Stimulated activated naive B cell treated with anti-CD40 and anti-IgM and Interleukin-4, amounts not matched to agents 10 μg/mL and 1 μg/mL and 100 μg/mL, for 72 hours (primary cell): ENCODE measurements at places on chromosomes 1 and 21.

DNA sequence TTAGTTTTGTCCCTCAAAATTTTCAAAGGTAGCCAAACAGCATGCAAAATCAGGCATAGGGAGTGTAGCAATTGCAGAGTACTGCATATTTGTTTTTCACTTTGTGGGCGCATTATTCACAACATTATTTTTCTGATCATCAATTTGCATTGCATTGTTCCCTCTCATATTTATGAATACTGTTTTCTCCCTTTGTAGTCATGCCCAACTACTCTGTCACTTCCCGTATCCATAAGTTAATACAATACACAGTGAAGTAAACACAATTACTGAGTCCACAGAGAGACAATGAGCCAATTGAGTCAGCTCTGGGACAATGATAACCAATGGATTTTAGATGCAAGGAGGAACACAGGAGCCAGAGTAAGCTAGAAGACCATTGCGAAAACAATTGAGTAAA lies 944.0 kb upstream of the ADGRL4 start:
- no peak for DNase-seq
- H3K4me3 ChIP-seq: no peak overlapping the region
- H3K36me3 ChIP-seq: no peaks in the 10 kb centered on the region
- no peaks in the 10 kb centered on the region for H3K4me1 ChIP-seq

DNA sequence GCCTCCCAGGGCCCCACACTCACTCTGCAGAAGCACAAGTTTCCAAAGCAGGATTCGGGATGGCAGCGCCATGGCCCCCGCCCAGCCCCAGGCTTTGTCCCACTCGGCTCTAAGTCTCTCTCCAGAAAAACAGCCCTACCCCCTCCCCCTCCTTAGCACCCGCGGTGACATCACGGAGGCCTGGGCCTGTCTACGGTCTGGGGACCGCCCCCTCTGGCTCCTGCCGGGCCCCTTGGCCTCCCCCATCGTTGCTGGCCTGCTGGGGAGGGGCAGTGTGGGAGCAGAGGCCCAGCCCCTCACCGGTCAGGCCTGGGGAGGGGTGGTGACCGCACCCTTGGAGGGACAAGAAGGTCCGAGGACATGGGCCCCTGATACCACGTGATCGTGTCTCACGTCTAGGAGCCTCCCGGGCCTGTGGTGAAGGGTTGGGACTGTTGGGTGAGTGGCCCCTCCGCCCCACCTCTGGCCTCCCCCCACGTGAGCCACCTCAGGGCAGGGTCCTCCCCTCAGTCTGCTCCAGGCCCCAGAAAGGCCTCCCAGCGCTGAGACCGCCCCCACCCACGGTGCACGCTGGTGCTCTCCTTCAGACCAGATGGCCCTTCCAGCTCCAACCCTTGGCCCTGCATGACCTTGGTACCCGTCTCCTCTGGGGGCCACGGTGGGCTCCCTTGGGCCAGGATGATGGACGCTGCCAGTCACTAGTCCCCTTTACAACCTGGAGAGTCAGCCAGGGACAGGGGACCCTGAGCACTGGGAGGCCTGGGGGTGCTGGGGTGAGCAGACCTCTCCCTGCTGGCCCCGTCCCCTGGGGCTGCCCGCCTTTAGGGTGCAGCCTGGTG lies at the start of gene MXRA8:
Gene MXRA8, minus strand, starts transcription at position 123 of the 839 bp plus-strand sequence. Its CDS starts 51 bp downstream, at position 72.
- no peak within 1 kb of the TSS for H3K4me3 ChIP-seq
- no peak for DNase-seq
- H3K27ac ChIP-seq: peak within 1 kb of the TSS; percentile 81
- H3K36me3 ChIP-seq: no peaks in the 10 kb centered on the region
- H3K4me1 ChIP-seq: peaks cover 4% of the 10 kb centered on the region
- peaks cover 45% of the 10 kb centered on the region for H3K27me3 ChIP-seq

GRCh38 chr1:200973937-200974657 lies 49.4 kb downstream of the KIF21B start:
- no peak overlapping the region for H3K4me3 ChIP-seq
- peaks cover 19% of the 10 kb centered on the region for H3K36me3 ChIP-seq
- no peak for DNase-seq

- no peak overlapping the region for H3K4me3 ChIP-seq
- no peak overlapping the region for H3K27ac ChIP-seq
- no peaks in the 10 kb centered on the region for H3K27me3 ChIP-seq
- H3K4me1 ChIP-seq: no peaks in the 10 kb centered on the region
Measured at GRCh38 chr21:42711667-42712066, 58.2 kb downstream of the PDE9A start.

DNA sequence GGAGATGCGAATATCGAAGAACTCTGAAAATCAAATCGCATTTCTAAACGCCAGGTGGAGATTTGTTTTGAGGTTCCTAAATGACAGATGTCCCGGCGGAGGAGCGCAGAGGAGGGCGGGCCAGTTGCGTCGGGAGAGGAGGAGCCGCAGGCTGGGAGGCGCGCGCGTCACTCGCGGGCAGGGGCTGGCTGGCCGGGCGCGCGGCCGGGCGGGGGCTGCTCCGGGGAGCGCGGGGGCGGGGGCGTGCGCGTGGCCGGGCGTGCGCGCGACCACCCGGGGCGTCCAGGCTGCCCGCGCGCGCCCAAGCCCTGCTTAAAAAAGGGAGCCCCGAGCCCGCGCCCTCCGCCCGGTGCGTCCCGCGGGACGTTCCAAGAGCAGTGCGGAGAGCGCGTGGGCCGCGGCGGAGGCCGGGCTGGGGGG lies 47.3 kb downstream of the H3-3A start:
- no peaks in the 10 kb centered on the region for H3K36me3 ChIP-seq
- H3K4me3 ChIP-seq: peak overlapping the region; percentile 95
- H3K27ac ChIP-seq: peak overlapping the region; percentile 97
- DNase-seq: peak; percentile 86
- H3K4me1 ChIP-seq: peaks cover 35% of the 10 kb centered on the region
- H3K27me3 ChIP-seq: no peaks in the 10 kb centered on the region

- H3K27ac ChIP-seq: no peak overlapping the region
- H3K4me3 ChIP-seq: no peak overlapping the region
- no peaks in the 10 kb centered on the region for H3K4me1 ChIP-seq
- H3K27me3 ChIP-seq: no peaks in the 10 kb centered on the region
- no peaks in the 10 kb centered on the region for H3K36me3 ChIP-seq
Measured at GRCh38 chr1:172630868-172631267, 28.0 kb upstream of the FASLG start.
